ENCODE measurements at places on chromosomes 1 and 21.

GRCh38 chr1:228039006-228039903, 32.5 kb downstream of the WNT3A start:
- no peak for DNase-seq

GRCh38 chr1:214360525-214361164, 79.7 kb downstream of the SMYD2 start:
- DNase-seq: no peak

DNA sequence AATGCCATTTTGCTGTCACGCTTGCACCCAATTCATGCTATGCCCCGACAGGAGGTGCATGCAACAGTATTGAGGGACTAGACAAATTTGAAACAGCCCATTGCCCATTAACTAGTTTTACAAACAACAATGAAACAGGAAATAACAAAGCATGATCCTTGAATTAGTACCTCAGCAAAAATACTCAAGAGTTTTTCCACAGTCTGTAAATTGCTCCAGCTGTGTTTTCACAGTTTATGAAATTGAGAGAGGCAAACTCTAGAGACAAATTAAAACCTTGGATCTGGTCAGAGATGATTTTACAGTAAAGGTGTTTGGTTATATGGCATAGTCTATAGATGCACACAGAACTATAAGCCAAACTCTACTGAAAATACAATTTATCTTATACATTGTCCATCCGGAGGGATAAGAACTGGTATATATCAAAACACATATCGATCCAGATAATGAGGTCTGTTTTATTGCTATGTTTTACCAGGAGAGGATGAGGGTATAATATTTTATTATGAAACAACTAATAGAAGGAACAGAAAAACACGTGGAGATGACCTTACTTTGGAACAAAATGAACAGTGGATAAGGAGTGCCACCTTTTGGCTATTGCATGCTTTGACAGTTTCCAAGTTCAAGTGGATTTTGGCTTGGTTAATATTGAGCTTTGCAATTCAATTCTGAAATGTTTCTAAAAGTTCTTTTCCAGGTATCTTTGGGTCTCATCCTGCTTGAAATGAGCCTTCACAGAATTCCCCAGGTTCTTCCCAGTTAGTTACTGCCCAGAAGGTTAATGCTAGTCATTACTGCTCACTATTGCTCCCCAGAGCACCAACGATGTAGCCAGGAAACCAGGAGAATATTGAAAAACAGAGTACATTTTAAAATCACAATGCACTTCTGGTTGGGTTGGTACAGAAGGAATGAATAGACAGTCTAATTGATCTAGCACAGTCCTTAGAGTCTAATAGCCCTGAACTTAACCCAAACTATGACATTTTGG, 45.7 kb downstream of the ZC3H11B start:
- DNase-seq: peak; percentile 63

- no peak for DNase-seq
Observed at GRCh38 chr1:84862810-84863251, 30.2 kb downstream of the LPAR3 start.

GRCh38 chr1:15254559-15254958, 7.5 kb downstream of the FHAD1 start:
- DNase-seq: no peak

- no peak for DNase-seq
Observed at GRCh38 chr21:38709876-38710275, 95.9 kb upstream of the ETS2 start.

- DNase-seq: no peak
Observed at GRCh38 chr21:45882645-45883044, 98.9 kb upstream of the COL6A1 start.

- DNase-seq: peak; percentile 18
Observed at GRCh38 chr1:47996406-47997226, 569 bp downstream of the TRABD2B start.

- peak; percentile 70 for DNase-seq
Observed at GRCh38 chr1:85569122-85569521, 11.4 kb upstream of the CCN1 start.

DNA sequence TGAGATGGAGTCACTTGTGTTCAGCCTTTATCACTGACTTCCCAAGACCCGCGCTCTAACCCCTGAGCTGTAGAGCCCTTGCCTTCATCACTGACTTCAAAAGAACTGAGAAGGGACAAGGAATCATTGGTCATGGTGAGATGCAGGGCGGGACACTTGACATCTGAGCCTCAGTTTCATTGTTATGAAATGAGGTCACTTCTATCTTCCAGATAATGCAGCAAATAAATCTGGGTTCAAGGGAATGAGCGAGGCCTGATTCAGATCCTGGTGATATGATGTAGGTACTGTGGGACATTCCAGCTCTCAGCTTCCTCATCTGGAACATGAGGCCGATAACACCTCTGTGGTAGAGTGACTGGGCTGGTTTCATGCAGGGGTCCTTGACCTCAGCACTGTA, 13.8 kb downstream of the KAZN start:
- DNase-seq: no peak

GRCh38 chr1:157700305-157700704, 264 bp downstream of the FCRL3 start:
- no peak for DNase-seq

DNA sequence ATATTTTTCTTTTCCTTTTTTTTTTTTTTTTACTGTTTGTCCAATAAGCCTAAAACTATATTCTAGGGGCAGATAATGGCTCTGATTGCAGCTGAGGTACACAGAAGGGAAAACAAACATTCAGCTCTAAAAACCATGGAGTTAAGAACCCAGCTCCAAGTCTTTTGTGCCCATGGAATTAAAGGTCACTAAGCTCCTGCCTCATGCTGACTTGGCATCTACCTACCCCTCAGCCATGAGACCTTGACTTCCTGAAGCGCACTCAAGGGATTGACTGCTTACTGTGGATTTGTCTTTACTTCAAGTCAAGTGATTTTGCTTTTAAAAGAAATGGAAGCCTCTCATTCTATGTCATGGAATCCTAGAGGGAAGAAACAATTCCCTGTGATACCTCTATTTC, 192.3 kb downstream of the AMY1C start:
- no peak for DNase-seq

DNA sequence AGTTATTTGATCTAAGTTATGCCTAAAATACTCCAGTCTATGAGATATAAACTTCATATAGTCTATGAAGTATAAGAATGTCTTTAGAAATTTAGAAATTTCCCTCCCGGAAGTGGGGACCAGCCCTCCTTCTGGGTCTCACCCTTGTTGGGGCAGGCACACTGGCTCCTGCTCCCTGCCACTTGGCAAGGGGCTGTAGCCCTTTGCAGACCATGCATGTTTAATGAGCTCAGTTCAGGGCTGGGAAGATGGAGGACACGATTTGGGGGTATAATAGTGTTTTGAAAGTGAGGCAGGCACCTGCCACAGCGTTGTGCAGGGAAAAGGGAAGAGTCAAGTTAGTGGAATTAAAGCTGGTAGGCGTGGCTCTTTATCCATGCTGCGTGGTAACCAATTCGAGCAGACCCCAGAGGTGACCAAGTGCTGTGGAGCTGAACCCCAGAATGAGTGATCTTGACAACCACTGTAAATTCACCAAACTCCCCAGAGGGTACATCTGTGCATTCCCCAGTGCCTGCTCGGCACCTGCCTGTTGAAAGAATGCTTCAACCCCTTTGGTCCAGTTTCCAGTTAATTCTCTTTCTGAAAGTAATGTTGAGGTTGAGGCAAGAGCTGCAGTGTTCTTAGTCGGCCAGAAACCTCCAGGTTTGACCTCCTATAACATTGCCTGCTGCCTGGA, 79.6 kb downstream of the DOP1B start:
- no peak for DNase-seq
